ENCODE measurements at places on chromosomes 4 and X. TPM values are rescaled to one million over a fixed set of nuclear protein-coding genes. Genes with fewer than 3 reads are reported as not detected.

Gene AMBN
- not detected for total RNA-seq

GRCh38 chrX:47200385-47201150, 6.9 kb downstream of the UBA1 start:
- DNase-seq, result no peak

- DNase-seq, result no peak
These were observed 9.5 kb downstream of the ADH4 start for GRCh38 chr4:99134586-99134985.

DNA sequence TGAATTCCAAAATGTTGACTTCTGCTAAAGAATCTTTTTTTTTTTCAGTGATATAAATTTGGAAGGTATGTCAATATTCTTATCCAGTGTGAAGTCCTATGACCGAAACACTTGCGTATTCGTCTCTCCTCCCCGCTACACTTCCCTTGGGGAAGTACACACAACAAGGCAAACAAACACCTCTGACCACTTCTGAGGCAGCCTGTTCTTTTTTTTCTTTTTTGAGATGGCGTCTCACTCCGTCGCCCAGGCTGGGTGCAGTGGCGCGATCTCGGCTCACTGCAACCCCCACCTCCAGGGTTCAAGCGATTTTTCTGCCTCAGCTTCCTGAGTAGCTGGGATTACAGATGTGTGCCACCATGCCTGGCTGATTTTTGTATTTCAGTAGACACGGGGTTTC, 78.1 kb upstream of the DHRSX start:
- DNase-seq, result no peak

Measured in H7 (cell line).